Activated T-helper 2 cell treated with anti-CD3 and anti-CD28 coated beads, Interferon-gamma antibody, Interleukin-2, Interleukin-4, amounts not matched to agents 10 μg/mL and 5 μg/mL and 100 μg/mL, durations not matched to agents 14 hours and 24 hours and 36 hours (primary cell): ENCODE measurements at places on chromosomes 5 and 9.

DNA sequence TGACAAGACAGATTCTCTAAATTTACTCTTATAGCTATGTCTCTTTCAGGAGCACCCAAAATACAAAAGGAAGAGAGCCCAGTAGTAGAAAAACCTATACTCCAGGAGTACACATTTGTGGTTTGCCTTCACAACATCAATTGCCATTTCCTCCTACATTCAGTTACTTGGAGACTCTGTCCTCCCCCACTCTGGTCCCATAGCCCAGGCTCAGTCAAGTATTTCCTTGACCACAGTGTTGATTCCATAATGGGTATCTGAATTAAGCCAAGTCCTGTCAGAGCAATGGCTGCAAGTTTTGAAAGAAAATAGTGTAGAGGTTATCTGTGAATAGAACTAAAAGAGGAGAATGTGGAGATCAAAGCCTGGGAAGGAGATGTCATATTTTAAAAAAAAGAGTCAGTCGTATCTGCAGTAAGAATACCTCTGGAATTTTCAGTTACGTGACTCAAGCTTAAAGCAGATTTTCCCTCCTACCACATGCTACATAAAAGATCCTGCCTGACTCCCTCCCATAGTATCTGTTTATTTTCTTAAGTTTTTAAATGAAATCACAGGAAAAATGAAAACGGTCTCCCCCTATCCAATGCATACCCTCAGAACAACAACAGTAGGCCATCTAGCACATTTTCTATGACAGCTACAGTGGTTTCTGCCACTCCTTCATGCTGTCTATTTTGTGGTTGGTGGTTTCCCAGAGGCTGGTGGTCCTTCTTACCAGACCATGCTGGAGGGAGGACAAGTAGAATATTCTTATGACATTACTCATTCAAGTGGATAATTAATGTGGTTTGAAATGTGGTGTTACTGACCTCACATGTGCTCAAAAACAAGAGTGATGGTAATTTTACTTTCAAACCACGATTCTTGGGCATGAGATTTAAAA is 249.7 kb upstream of the TMEM161B start:
- H3K27me3 ChIP-seq, result peaks cover 19% of the 10 kb centered on the region
- no peaks in the 10 kb centered on the region for H3K4me1 ChIP-seq
- DNase-seq, result no peak
- H3K27ac ChIP-seq, result no peak overlapping the region
- no peaks in the 10 kb centered on the region for H3K36me3 ChIP-seq

GRCh38 chr5:14440582-14441431 is 140.8 kb upstream of the OTULINL start:
- no peaks in the 10 kb centered on the region for H3K27me3 ChIP-seq
- H3K4me1 ChIP-seq, result peaks cover 29% of the 10 kb centered on the region
- peaks cover 3% of the 10 kb centered on the region for H3K36me3 ChIP-seq
- no peak for DNase-seq
- no peak overlapping the region for H3K4me3 ChIP-seq
- H3K27ac ChIP-seq, result no peak overlapping the region

DNA sequence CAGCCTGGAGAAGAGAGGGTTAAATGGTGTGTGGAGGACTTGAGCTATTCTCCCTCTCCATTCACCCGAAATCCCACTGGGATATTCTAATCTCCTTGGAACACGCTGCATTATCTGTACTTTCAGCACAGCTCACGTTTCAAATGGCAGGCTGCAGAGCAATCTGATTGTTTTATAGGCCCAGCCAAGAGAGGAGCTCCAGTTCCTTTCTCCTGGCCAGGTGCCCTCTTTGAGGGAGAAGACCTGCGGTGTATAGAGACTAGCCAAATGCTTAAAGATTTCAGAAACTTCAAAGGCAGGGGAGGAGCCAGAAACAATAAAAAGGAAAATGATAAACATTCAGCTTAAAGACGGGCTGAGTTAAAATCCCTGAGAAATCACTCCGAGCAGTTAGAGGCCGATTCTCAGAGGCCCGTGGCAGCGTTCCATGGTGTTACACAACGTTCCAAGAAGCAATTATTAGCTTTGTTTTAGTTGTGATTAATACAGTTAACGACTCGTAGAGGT is 564.0 kb upstream of the KLF4 start:
- no peaks in the 10 kb centered on the region for H3K36me3 ChIP-seq
- DNase-seq, result no peak
- H3K4me3 ChIP-seq, result no peak overlapping the region
- H3K4me1 ChIP-seq, result no peaks in the 10 kb centered on the region
- no peak overlapping the region for H3K27ac ChIP-seq

GRCh38 chr5:175216991-175217390 is 227.0 kb downstream of the DRD1 start:
- H3K27ac ChIP-seq, result no peak overlapping the region
- no peaks in the 10 kb centered on the region for H3K4me1 ChIP-seq
- H3K27me3 ChIP-seq, result no peaks in the 10 kb centered on the region
- DNase-seq, result no peak

- H3K27me3 ChIP-seq, result no peaks in the 10 kb centered on the region
- peaks cover 3% of the 10 kb centered on the region for H3K36me3 ChIP-seq
- no peak overlapping the region for H3K27ac ChIP-seq
- no peak for DNase-seq
- H3K4me3 ChIP-seq, result no peak overlapping the region
Measured at GRCh38 chr9:127983847-127984289, 3.1 kb upstream of the EEIG1 start.

DNA sequence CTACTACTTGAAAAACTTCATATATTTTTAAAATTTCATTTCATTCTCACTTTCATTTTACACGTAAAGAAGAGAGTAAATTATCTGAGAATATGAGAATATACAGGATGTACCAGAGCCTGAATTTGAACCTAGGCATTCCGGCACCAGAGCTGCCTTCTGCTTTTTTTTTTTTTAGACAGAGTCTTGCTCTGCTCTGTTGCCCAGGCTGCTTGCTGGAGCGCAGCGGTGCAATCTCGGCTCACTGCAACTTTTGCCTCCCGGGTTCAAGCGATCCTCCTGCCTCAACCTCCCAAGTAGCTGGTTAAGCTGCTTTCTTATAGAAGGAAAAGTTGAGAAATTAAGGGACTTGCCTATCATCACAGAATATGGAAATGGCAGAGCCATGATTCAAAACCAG is 540.1 kb downstream of the EBF1 start:
- peaks cover 3% of the 10 kb centered on the region for H3K4me1 ChIP-seq
- no peaks in the 10 kb centered on the region for H3K27me3 ChIP-seq
- H3K4me3 ChIP-seq, result no peak overlapping the region
- DNase-seq, result no peak
- H3K27ac ChIP-seq, result no peak overlapping the region
- H3K36me3 ChIP-seq, result no peaks in the 10 kb centered on the region

DNA sequence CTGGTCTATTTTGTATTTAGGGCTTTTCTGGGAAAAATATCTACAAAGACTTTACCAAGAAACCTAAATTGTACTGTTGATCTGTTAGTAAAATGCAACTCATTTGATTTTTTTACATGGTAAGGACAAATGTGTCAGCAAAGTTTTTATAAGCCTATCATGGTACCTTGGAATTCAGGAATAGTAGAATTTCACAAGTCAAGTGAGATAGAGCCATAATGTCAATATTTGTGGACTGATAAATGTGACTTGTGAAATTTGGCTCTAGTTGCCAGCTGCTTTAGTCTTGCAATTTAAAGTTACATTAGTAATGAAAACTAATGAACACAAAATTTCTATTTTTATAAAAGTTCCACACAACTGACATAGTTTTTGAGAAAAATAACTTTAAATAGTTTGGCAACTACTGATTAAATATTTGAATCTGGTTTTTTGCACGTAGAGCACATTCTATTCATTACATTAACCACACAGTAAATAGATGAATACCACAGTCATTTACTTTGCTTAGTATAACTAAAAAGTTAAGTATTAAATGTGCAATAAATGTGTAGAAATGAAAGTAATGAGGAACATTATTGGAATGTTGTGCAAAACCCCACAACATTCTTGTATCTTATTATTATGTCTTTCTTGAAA is 41.2 kb upstream of the RIOK2 start:
- H3K27me3 ChIP-seq, result peaks cover 3% of the 10 kb centered on the region
- H3K27ac ChIP-seq, result no peak overlapping the region
- H3K4me3 ChIP-seq, result no peak overlapping the region
- DNase-seq, result no peak
- no peaks in the 10 kb centered on the region for H3K36me3 ChIP-seq

GRCh38 chr5:65861830-65862241 is 64.5 kb upstream of the ERBIN start:
- DNase-seq, result no peak
- H3K36me3 ChIP-seq, result no peaks in the 10 kb centered on the region
- H3K27me3 ChIP-seq, result peaks cover 6% of the 10 kb centered on the region
- no peak overlapping the region for H3K27ac ChIP-seq

DNA sequence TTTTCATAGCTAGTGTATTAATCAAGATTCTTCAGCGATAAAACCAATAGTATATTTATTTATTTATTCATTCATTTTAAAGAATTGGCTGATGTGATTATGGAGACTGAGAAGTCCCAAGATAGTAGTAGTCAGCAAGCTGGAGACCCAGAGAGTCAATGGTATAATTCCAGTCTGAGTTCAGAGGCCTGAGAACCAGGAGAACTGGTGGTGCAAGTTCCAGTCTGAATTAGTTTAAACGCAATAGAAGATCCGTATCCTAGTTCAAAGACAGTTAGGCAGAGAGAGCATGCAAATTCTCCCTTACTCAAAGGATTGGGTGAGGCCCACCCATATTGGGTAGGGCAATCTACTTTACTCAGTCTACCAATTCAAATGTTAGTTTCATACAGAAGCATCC is 364.2 kb upstream of the RPS23 start:
- H3K4me3 ChIP-seq, result no peak overlapping the region
- peaks cover 6% of the 10 kb centered on the region for H3K27me3 ChIP-seq
- no peak for DNase-seq
- no peak overlapping the region for H3K27ac ChIP-seq

DNA sequence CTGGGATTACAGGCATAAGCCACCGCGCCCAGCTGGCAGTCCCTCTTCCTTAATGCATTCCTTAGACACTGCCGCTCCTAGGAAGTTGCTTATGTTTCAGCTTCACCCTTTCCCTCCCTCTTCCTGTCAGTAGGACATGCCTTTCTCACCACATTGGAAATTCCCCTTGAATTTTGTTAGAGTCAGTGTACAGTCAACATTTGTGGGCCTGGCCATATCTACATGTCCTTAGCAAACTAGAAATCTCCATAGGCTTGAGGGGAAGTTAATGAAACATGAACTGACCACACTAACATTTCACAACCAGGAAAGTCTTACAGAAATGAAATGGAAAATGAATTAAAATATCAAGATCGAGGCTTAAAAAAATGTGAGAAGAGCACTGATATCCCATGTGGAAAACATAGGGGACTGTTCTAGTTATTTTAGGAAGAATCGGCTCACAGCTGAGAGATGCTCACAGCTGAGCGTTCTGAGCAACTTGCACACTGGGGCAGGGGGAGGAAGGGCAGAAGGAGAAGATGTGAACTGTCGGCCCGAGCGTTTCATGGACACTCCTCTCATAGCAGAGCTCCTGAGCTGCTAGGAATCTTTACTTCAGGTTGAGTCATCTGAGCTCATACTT is 21.1 kb upstream of the LVRN start:
- no peak overlapping the region for H3K27ac ChIP-seq
- no peak overlapping the region for H3K4me3 ChIP-seq
- DNase-seq, result no peak
